ENCODE measurements at places on chromosomes 5 and 9.
A peak's percentile ranks its signal among the peaks of the same experiment; 100 is the strongest.

DNA sequence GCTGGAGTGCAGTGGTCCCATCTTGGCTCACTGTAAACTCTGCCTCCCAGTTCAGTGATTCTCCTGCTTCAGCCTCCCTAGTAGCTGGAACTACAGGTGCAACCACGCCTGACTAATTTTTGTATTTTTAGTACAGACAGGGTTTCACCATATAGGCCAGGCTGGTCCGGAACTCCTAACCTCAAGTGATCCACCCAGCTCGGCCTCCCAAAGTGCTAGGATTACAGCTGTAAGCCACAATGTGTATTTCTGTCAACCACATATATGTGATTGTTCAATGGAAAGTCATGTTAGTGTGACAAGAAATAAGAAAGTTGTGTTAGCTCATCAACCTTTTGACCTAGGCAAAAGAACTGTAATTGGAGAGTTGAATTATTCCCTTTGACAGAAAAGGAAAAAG, 677.1 kb upstream of the CHD1 start:
- DNase-seq: no peak

GRCh38 chr5:83662558-83662957, 58.1 kb downstream of the HAPLN1 start:
- no peak for DNase-seq

- no peak for DNase-seq
These were observed 29.1 kb upstream of the AKNA start for GRCh38 chr9:114416906-114417305.

GRCh38 chr9:91211919-91212318, 149.8 kb downstream of the AUH start:
- DNase-seq: peak; percentile 11

DNA sequence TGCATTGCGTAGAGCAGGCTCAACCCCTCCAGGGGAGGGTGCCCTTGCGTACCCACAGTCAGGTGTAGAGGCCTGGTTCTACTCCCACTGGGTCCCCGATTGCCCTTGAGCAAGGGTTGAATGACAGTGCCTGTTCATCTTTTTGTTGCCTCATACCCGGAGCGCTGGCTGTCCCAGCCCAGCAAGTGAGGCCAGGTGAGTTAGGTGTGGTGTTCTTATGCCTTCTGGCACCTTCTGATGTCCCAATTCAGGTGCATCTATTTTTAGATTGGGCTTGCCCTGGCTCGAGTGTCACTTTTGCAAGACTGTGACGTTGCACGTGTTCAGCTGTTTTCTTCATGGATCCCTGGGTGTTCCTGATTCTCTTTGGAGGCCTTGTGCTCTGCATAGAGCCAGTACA, 257.8 kb downstream of the GOLPH3 start:
- no peak for DNase-seq

DNA sequence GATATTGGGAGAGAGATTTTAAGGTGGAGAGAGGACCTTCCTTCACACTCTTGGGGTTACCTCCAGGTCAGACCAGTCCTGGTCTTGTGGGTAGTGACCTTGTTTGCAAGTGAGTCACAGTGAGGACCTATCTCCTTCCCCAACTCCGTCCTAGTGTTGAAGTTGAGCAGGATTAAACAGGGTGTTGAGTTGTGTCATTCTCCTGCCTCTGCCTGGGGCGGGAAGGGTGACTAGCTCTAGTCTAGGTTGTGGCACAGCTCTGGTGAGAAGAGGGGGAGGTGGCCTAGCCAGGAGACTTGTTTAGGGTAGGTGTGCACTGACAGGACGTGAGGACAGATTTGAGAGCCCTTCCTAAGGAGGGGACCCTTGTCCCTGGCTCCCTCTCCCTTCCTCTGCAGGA, 119.6 kb upstream of the PITX1 start:
- no peak for DNase-seq

DNA sequence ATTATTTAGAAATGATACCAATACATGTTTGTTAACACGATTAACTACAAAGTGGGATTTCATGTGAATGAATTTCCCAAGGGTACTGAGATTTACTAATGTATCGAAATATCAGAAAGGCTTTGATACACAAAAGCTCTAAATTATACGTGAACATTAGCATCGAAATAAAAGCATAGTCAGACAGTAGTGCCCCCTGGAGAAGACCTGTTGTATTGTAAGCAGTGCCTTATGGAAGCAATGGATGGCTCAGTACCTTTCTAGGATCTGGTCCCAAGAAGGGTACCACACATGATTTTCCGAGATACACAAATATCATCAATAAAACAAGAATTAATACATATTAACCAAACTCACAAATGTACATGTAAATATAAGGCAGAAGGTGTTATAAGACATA, 153.8 kb downstream of the CDH12 start:
- DNase-seq: no peak

- no peak for DNase-seq
These were observed 371.1 kb upstream of the ZNF608 start for GRCh38 chr5:125117566-125117965.

GRCh38 chr9:96363175-96363967, 20.1 kb downstream of the SLC35D2 start:
- DNase-seq: no peak

GRCh38 chr9:15369871-15370270, 52.8 kb upstream of the SNAPC3 start:
- DNase-seq: no peak

DNA sequence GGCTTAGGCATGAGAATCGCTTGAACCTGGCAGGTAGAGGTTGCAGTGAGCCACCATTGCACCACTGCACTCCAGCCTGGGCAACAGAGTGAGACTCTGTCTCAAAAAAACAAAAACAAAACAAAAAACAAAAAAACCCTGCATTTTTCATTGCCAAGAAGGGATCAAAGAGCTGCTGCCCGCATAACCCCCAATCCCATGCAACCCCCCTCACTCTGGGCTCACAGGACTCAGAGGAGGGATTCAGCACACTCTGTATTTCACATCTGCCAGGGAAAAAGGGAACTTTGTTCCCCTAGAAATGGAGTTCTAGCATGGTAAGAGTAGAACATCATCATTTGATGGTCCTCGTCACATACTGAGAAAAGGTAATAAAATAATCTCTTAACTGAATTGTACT, 153.9 kb upstream of the GNA14 start:
- no peak for DNase-seq

GRCh38 chr5:180869587-180869986, 8.5 kb upstream of the ZFP62 start:
- no peak for DNase-seq

- DNase-seq: no peak
These were observed 191.9 kb upstream of the SLC27A6 start for GRCh38 chr5:128773378-128773777.

GRCh38 chr5:132760601-132761317, 13.5 kb downstream of the CCNI2 start:
- no peak for DNase-seq

GRCh38 chr5:82813861-82814260, 263.3 kb downstream of the TMEM167A start:
- DNase-seq: no peak

DNA sequence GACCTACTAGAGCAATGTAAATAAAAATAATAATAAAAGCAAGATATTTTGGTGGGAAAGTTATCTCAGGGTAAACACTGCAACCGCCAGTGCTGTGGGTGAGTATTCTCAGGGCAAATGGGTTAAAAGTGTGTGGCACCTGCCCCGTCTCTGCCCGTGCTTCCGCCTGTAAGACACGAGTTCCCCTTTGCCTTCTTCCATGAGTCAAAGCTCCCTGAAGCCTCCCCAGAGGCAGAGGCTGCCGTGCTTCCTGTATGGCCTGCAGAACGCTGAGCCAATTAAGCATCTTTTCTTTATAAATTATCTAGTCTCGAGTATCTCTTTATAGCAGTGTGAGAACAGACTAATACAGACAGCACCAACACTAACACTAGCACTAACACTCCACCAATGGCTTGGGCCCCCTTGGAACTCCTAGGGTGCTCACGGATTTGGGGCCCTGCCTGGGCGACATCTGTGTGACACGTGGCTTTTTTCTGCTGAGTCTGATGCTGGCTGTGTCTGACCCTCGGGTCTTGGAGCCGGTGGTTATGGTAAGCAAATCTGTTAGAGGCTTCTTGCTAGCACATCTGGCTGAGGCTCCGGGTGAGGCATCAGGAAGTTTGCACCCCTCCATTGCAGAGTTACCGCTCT, 10.6 kb downstream of the PLEKHG4B start:
- DNase-seq: no peak

DNA sequence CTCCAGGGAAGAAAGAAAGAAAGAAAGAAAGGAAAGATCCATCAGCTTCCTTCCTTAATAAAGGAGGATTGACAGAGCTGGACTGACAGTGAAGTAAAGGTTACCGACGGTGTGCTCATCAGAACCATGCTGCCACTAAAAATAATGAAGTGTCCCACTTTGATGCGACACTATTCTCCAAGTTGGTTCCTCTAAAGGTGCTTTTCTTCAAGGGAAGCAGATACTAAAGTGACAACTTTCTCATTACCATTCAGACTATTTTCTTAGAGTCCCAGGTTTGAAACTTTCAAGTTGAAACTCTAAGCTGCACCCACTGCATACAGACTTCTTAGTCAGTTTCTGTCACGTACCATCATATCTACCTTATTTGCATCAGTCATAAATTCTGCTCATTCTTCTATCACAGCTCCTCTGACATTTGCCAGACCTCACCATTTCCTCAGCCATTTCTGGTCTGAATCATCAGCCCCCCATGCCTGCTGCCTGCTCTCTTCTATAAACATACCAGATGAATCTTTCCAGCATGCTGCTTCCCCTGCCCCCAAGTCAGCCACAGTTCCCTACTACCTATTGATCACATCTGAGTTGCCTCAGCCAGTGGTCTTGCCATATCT, 177.6 kb downstream of the DEPDC1B start:
- DNase-seq: no peak

- no peak for DNase-seq
These were observed 330.0 kb downstream of the ARRDC3 start for GRCh38 chr5:91052977-91053740.

DNA sequence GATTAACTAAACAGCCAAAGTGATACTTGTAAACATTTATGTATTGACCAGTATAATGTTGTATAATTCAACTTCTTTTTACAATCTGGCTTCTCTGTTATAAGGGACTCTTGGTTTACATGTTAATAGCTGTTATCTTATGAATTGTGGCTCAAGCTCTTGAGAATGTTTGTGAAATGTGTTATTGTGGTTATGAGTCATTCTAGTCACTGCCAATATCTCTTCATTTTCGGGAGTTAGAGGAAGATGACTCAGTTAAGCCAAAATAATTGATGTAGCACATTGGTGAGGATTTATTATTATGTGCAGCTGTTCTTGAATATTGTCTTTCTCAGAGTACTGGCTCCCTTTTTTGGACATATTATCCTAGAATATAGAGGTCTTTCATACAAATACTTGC, 655.2 kb upstream of the RIOK2 start:
- no peak for DNase-seq

DNA sequence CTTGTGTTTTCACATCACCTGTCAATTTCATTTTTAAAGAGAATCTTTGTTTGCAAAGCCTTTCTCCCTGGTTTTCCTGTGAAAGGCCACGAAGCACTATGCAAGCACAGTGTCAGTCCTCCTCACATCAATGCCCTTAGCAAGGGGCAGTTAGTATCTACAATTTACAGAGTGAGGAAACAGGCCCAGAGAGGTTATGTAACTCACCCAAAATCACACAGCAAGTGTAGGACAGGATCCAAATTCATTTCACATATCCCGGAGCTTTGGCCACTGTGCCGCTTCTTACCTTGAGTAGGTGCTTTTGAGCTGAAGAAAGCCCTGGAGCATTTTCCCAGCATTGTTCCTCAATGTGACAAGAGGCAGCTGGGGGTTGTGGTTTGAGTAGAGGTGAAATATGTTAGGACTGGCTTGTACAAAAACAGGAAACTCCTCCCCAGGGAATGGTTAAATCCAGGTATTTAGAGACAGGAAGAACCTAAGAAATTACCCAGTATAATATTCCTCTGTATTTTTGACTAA, 283.8 kb downstream of the NTRK2 start:
- DNase-seq: no peak

DNA sequence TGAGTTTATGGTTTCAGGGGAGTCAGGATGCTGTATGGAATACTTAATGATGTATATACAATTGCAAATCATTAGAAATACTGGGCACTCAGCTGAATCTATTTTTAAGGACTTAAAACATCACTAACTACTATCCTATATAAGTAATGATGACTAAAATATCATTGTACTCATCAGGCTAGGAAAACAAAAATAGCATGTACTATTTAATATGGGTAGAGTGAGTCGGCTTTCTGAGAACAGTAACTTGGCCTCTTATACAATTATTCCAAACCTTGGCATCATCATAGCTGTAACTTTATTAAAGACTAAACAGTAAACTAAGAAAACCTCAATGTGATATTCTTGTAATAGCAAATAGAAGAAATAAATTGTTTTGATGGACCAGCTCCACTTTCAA, 94.5 kb downstream of the PJA2 start:
- no peak for DNase-seq
